ENCODE measurements at places on chromosomes 3 and 15. TPM values are rescaled to one million over a fixed set of nuclear protein-coding genes. Genes with fewer than 3 reads are reported as not detected.

DNA sequence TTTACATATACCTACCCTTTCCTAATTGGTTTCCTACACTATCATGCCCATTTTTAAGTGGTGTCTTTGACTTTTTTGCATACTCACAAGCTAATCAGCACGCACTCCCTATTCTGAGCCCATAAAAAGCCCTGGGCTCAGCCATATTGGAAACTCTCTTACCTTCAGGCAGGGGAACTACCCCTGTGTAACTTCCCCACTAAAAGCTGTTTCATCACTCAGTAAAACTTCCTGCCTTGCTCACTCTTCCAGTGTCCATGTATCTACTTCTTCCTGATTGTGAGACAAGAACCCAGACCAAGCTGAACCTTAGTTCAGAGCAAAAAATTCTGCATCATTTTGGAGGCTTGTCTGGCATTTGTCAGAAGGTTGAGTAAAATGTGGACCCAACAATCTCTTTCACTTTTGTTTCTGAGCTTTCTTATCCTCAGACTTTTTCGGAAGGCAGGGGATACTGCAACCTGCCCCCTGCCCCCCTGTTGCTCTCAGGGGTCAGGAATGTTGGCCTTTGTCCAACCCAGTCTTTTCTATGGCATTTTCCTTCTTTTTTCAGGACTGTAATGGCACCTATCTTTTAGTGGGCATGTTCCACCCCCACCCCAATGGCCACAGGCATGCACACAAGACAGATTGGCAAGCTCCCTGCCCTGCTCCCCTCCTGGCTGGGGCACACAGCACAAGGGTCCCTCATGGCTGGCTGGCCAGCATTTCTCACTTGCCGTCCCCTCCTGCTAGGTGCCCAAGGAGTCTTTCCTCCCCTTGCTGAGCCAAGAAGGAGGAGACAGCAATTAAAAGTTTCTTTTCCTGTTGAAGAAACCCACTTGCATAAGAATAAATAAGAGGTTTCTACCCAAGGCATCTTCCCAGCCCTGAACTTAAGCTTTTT, 26.3 kb upstream of the TMEM45A start:
- DNase-seq: no peak
- H3K4me3 ChIP-seq: no peak overlapping the region
- H3K36me3 ChIP-seq: no peaks in the 10 kb centered on the region
- no peaks in the 10 kb centered on the region for H3K27me3 ChIP-seq
- H3K4me1 ChIP-seq: no peaks in the 10 kb centered on the region
- H3K27ac ChIP-seq: no peak overlapping the region

DNA sequence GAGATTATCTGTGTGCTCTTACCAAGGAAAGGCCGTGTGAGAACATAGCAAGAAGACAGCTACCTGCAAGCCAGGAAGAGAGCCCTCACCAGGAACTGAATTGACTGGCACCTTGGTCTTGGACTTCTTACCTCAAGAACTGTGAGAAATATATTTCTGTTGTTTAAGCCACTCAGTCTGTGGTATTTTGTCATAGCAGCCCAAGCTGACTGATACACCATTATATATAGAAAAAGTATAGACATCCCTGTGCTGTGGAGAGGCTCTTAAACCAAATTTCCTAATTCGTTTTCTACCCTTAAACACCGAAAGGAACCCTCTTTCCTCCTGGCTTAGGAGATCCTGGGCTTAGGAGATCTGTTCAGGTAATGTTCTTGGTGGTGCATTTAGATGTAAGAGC, 44.8 kb downstream of the CGNL1 start:
- no peaks in the 10 kb centered on the region for H3K27me3 ChIP-seq
- H3K36me3 ChIP-seq: no peaks in the 10 kb centered on the region
- no peak overlapping the region for H3K4me3 ChIP-seq
- DNase-seq: no peak
- peaks cover 3% of the 10 kb centered on the region for H3K4me1 ChIP-seq

DNA sequence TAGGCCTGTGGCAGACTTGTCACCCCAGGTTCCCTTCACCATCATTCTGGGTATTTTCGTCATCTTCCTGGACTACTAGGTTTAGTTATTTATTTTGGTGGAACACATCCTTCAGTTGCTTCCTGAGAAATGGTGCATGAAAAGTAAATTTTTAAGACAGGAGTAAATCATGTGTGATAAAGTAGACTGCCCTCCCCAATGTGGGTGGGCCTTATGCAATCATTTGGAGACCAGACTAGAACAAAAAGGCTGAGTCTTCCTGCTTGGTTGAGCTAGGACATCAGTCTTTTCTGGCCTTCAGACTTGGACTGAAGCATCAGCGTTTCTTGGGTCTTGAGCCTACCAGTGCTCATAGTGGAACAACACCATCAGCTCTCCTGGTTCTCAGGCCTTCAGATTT, 50.7 kb upstream of the SLC2A2 start:
- H3K4me1 ChIP-seq: no peaks in the 10 kb centered on the region
- H3K36me3 ChIP-seq: peaks cover 28% of the 10 kb centered on the region
- DNase-seq: no peak
- H3K4me3 ChIP-seq: no peak overlapping the region

DNA sequence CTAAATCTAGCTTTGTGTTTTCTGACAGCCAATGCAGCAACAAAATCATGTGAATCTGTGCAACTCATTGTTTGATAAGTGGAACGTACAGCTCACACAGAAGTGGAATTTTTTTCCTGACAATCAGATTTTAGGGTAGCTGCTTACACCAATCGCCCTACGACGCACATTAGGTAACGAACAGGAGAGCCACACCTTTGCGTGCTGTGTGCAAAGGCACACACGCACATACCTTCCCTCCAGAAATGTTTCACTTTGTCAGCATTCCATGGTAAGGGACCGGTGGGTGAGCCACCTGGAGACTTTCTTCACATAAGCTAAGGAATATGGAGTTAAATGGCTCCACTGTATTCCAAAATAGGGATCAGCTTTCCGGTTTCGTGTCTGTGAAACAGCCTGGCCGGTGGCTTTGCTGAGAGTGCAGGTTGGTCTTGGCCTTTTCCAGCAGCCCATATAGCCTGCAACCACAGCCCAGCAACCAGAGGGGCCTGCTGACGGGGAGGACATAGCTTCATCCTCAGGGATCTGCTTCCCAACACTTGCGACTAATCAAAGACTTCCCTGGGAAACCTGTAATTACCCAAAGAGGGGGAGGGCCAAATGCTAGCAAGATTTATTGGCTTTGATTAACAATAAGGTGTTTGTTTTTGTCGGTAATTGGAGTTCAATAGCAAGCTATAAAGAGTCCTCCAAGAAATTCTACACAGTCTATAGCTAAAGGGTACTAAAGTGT, 145.3 kb downstream of the ADAMTS17 start:
- H3K36me3 ChIP-seq: no peaks in the 10 kb centered on the region
- no peak overlapping the region for H3K4me3 ChIP-seq
- no peak for DNase-seq
- H3K27me3 ChIP-seq: no peaks in the 10 kb centered on the region

The RBP2 gene
- total RNA-seq: not detected

DNA sequence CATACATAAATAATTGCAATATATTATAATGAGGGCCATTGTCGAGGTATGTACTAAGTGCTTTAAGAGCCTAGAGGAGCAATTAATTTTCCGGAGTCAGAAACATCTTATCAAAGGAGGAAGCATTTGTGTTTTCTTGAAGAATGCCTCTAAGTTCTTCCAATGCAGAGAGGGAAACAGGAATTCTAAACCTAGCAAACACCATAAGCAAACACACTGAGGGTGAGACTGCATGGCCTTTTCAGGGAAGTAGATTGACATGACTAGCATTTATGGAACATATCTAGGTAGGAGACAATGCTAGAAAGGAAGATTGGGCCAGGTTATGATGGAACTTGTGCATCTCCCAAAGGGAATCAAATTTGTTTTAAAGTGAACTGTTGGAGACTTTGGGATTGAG, 7.2 kb upstream of the PLCL2 start:
- H3K27me3 ChIP-seq: no peaks in the 10 kb centered on the region
- no peak for DNase-seq
- no peaks in the 10 kb centered on the region for H3K36me3 ChIP-seq
- no peak overlapping the region for H3K27ac ChIP-seq

- H3K36me3 ChIP-seq: no peaks in the 10 kb centered on the region
- H3K27ac ChIP-seq: no peak overlapping the region
- H3K27me3 ChIP-seq: no peaks in the 10 kb centered on the region
- no peak for DNase-seq
- H3K4me3 ChIP-seq: no peak overlapping the region
Measured at GRCh38 chr15:92846741-92847140, 53.4 kb upstream of the CHD2 start.

DNA sequence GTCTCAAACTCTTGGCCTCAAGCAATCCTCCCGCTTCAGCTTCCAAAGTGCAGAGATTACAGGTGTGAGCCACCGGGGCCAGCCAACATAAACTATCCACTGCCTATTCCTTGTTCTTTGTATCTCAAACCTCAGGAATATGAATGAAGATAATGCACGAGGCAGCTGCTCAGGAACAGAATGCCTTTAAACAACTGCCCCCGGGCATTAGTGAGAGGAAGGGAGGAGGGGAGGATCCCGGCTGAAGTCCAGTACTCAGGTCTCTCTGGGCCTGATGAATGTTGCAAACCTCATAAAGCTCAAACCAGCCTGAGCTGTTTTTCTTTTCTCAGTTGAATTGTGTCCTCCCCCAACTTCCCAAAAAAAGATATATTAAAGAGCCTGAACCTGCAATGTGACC, 26.9 kb upstream of the MTMR14 start:
- H3K4me3 ChIP-seq: no peak overlapping the region
- no peak for DNase-seq
- H3K27ac ChIP-seq: no peak overlapping the region
- no peaks in the 10 kb centered on the region for H3K4me1 ChIP-seq

GRCh38 chr15:48850648-48851047, 27.3 kb upstream of the EID1 start:
- H3K27me3 ChIP-seq: no peaks in the 10 kb centered on the region
- no peaks in the 10 kb centered on the region for H3K4me1 ChIP-seq
- H3K27ac ChIP-seq: no peak overlapping the region
- no peak overlapping the region for H3K4me3 ChIP-seq
- H3K36me3 ChIP-seq: no peaks in the 10 kb centered on the region
- no peak for DNase-seq

DNA sequence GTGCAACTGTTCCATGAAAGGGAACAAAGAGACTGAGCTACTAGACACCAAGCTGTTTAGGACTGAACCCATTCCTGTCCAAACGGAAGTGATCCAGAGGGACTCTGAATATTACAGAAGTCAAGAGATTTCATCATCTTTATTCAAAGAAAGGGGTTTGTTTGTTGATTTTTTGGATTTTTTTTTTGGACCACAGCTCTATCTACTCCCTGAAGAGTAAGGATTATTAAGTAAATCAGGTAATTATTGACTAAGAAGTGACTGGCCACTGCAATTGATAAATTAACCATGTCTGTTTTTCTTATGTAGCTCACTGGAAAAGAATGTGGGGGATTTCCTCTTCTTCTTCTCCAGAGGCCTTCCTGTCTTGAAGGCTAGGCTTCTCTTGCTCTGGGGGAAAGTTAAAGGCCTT, 146.6 kb upstream of the TPM1 start:
- peak overlapping the region; percentile 92 for H3K27ac ChIP-seq
- no peak overlapping the region for H3K4me3 ChIP-seq
- H3K27me3 ChIP-seq: no peaks in the 10 kb centered on the region
- no peaks in the 10 kb centered on the region for H3K36me3 ChIP-seq

DNA sequence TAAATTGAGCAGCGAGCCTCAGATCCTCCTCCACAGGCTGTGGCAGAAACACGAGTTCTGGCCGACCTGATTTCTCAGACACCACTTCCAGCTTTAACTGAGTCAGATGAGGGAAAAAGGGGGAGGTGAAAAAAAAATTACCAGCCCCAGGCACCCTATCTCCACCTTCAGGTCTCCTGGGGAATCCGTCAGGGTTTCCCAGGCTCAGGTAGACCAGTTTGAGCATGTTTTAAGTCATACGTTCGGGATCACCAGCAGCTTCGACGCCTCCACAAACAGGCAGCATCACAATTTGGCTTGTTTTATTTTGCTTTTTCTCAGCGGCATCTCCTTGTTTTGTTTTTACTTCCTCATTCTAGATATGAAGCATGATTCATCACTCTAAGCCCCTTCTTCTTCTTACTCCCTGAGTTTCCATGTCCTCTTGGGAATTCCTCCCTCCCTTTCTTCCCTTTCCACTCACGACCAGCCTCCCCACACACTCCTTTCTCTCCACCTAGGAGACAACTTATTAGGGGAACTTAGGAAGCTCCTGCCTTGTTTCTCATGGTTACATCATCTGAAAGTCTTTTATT, 190.1 kb downstream of the ZNF621 start:
- peaks cover 13% of the 10 kb centered on the region for H3K4me1 ChIP-seq
- DNase-seq: no peak
- no peaks in the 10 kb centered on the region for H3K36me3 ChIP-seq
- no peaks in the 10 kb centered on the region for H3K27me3 ChIP-seq
- H3K4me3 ChIP-seq: no peak overlapping the region

Data from heart left ventricle (tissue), 16 donors.